ENCODE measurements at places on chromosomes 3 and 15.
A peak's percentile ranks its signal among the peaks of the same experiment; 100 is the strongest.

- DNase-seq: no peak
Measured at GRCh38 chr3:193407688-193408087, 29.1 kb upstream of the ATP13A5 start.

GRCh38 chr3:139460529-139460928 is 15.8 kb downstream of the RBP2 start:
- DNase-seq: no peak

DNA sequence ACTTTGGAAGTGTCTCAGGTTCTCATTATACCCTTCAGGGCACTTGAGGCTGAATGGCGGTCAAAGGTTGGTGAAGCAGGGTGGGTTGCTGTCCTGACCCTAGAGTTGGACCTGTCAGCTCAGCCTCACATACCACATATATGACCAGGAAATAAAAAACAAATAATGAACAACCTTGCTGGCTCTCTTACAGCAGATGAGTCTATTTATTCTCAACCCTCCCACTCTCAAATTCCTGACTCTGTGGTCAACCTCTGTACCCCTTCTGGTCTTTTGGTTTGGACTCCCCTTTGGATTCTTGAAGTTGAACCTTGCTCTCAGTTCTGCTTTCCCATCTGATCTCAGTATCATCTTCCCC is 16.9 kb downstream of the PPP2R3A start:
- DNase-seq: no peak

GRCh38 chr3:61956236-61956635 is 394.9 kb downstream of the PTPRG start:
- DNase-seq: peak; percentile 51

DNA sequence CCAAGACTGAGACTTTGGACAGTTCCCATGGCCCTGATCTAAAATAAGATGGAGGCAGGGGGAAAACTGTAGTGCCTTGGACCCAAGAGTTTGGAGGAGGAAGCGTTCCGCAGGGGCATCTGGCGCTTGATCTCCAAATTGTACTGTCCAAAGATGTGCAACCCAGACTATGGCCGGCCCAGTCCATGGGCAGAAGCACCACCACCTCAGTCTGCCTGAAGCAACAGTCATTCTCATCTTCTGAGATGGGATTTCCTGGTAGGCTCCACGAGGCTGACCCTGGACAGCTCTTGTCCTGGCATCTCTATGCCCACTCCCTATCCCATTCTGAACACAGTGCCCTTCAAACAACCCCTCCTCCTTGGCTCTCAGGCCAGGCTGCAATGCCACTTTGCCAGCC is 3.6 kb downstream of the INSYN1 start:
- DNase-seq: no peak

DNA sequence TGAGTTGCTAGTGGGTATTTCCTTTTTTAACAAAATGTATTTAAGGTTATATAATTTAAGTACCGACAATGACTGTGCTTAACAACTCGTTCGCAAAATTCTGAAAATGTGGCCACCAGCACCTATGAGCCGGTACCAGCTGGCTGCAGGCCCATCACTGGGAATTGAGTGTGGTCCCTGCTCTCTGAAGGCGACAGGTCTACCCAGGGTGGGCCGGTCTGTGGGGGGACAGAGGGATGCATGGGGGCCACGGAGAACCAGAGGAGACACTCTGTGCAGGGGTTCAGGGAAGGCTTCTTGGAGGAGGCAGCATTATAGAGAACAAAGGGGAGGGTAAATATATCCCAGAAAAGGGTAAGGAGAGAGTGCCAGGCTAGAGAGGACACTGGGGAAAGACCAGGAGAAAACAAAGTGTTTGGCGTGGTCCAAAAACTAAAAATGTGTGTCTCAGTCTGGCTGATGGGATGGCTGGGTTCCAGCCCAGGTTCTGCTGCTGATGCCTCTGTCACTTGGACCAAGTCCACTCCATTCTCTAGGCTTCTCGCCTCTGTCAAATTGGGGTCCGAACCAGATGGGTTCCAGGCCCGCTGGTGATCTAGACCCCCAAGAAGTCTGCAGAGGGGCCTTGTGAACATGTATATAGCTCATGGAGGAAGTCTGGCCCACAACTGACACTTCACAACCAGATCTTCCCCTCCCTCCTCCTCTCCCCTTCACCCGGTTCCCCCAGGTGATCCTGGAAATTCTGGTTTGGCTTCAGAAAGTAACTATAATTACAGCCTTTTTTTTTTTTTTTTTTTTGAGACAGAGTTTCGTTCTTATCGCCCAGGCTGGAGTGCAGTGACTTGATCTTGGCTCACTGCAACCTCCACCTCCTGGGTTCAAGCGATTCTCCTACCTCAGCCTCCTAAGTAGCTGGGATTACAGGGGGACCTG is 10.7 kb upstream of the CYP11A1 start:
- DNase-seq: no peak

DNA sequence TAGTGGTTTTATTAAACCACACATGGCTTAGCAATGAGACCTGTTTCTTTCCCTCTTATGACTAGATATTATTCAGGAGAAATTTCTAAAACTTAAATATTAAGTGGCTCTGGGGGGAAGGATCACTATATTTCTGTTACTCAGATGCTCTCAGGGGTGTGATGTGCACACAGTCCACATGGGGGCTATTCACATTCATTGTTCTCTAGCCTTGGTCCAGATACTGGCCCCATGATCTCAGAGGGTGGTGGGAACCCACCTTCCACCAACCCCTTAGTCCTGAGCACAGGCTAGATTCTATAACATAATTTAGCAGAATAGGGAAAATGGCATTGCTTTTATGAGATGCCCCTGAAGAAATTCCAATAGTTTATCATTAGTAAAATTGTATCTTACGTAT is 149.0 kb upstream of the ST8SIA2 start:
- no peak for DNase-seq

DNA sequence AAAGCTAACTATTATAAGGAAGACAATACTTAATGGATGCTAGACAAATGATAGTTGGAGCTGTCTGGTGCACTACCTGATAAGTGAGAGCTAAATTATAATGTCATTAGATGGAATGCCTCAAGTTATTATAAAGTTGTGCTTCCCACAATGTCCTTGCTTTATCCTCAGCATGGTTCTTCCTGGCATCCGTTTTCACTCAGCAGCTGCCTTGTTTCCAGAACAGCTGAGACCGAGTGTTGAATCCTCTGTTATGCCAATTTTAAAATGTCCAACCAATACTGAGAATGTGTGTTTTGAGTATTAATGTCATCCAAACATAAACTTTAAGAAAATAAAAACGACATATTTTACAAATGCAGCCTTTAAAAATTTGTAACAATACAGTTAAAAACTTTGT is 286.7 kb upstream of the SOX2 start:
- no peak for DNase-seq

DNA sequence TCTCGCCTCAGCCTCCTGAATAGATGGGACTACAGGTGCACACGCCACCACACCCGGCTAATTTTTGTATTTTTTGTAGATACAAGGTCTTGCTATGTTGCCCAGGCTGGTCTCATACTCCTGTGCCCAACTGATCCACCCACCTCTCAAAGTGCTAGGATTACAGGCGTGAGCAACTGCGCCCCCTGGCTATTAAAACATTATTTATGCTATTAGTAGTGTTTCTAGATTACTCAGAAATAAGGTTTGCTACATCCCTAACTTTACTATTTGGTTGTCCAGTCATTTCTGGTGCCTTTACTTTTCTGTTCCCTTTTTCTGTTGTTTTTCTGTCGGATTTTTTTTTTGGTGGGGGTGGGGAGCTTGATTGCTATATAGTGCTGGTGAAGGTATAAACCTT is 393.6 kb upstream of the TPM1 start:
- no peak for DNase-seq

- no peak for DNase-seq
Measured at GRCh38 chr3:65436580-65436979, 602.1 kb downstream of the MAGI1 start.

DNA sequence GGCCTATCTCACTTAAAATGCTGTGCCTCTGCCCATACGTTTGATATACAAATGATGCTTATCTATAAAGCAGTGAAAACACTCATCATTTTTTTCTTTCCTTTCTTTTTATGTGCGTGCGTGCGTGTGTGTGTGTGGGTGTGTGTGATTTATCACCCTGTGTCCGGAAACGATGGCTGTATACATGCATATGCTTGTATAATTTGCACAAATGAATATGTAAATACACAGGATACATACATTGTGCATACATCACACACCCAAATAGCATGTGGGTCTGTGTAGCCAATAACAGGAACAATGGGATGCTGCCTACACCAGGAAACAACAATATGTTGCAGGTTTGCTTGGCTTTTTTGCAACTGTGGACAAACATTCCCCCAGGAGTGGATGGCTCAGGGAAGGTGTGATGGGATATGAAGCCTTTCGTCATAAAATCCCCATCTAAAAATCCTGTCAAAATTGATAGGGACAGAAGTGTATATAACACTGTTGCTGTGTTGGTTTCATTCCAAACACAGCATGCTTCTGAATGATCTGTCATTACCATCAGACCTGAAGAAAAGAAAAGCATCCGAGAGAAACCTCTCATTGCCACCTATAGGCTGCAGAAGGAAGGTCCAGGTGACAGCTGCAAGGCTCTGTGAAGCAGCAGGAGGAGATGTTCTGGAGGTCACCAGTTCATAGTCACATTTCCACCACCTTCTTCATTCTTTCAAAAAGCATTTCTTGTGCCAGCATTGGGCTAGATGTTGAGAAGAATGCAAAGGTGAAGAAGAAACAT is 503.9 kb upstream of the NR2F2 start:
- no peak for DNase-seq

GRCh38 chr15:88649286-88649733 is 10.5 kb downstream of the ISG20 start:
- peak; percentile 39 for DNase-seq

- no peak for DNase-seq
Measured at GRCh38 chr3:56219894-56220805, 248.1 kb downstream of the ERC2 start.

DNA sequence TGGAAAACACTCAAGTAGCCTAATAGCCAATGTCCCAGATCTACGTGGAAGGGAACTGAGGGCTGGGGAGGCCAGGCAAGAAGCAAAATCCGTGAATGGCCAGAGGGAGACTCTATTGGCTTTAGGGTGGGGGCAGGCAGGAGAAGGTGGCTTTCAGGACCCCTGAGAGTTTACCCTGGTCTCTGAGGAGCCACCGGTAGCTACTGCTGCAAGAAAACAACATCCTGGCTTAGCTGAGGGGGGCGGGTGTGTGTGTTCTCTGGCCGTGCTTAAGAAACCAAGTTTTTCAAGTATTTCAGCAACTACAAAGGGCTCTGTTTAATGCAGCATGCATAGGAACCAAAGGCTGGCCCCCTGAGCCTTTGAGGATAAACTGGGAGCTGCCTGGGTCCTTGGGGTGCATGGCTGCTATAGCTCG is 47.6 kb upstream of the TRPM1 start:
- no peak for DNase-seq

DNA sequence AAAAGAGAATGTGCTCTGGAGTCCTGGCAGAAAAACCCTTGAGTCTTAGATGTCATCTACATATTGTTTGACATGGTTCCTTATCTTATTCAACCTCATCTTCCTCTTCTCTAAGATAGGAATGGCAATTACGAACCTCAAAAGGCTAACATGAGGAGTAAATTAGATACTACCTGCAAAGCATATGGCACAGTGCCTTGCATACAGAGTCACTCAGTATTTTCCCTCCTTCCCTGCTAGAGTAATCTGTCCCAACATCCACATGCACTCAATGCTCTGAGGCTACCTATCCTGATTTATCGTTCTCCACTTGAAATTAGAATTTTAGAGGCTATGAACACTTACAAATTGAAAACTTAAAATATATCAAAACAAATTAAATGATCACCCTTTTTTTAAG is 386.7 kb downstream of the RSL24D1 start:
- no peak for DNase-seq

- DNase-seq: no peak
Measured at GRCh38 chr3:84742915-84743425, 215.8 kb upstream of the CADM2 start.

GRCh38 chr3:57141719-57142410 is 23.3 kb downstream of the IL17RD start:
- DNase-seq: no peak

- DNase-seq: no peak
Measured at GRCh38 chr15:48435321-48435720, 104.1 kb downstream of the DUT start.
